Muscle of leg (tissue), 16 donors: ENCODE measurements at places on chromosomes 13 and 19.

GRCh38 chr13:110245416-110245899 lies 61.5 kb downstream of the COL4A1 start:
- peak; percentile 68 for DNase-seq

DNA sequence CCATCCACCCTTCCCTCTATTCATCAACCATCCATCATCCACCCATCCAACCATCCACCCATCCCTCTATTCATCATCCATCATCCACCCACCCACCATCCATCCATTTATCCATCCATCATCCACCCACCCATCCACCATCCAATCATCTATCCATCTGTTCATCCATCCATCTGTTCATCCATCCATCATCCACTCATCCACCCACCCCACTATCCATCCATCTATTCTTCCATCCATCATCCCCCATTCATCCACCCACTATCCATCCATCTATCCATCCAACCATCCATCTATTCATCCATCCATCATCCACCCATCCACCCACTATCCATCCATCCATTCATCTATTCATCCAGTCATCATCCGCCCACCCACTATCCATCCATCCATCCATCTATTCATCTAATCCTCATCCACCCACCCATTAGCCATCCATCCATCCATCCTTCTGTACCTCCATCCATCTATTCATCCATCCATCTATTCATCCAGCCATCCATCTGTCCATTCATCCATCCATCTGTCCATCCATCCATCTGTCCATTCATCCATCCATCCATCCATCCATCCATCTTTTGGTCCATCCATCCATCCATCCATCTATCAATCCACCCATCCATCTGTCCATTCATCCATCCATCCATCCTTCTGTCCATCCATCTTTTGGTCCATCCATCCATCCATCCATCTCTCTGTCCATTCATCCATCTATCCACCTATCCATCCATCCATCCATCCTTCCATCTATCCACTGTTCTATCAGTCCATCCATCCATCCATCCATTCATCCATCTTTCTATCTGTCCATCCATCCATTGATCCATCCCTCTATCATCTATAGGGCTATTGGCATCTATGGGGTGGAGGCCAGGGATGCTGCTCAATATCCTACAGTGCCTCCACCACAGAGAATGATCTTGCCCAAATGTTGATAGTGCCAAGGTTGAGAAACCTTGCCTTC lies 47.5 kb downstream of the CPAMD8 start:
- no peak for DNase-seq

DNA sequence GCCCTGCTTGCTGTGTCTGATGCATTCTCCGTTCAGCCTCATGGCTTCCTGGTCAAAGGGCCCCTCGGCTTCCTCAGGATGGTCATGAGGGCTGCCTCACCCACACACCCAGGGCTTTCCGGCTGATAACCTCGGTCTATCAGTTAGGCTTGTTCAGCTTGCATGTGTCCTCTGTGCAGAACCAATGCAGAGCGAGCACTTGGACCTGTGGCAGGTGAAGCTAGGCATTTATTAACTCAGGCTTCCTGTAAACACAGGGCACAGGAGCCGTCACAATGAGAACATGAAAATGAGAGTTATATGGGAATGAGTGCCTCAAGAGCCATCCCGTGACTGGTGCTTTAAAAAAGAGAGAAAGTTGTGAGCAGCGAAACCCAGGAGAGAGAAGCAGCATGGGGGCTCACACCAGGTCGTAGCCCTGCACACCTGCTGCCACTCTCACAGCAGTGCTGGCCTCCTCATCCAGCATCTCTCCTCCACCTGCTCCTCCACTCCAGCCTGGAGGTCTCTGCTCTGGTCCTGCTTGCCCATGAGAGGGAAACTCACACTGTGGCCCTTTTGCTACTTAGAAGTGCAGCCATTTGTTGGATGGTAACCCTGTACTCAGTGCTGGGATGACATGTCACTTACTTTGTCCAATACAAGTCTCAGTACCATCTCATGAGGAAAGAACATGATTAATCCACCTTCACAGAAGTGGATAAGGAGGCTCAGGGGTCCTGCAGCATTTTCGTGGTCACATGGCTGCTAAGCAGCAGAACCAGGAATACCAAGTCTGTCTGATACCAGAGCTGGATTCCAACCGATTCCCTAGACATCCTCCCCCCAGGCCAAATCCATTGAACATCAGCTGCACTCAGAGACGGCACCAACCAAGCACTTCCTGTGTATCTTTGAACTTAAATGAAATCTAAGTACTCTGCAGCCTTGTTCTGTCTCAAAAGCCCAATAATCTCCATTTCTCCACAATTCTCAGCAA lies 50.5 kb upstream of the IRS2 start:
- no peak for DNase-seq

DNA sequence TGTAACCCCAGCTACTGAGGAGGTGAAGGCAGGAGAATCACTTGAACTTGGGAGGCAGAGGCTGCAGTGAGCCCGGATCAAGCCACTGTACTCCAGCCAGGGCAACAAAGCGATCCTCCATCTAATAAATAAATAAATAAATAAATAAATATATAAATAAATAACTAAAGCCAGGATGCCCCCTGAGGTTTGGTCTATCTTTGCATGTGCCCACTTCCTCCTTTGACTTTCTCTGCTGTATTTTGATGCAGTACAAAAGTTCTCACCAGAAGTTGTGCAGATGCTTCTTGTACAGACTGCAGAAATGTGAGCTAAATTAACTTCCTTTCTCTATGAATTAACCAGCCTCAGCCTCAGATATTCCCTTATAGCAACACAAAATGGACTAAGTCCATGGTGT lies 6.5 kb upstream of the N4BP2L2 start:
- DNase-seq, result no peak

DNA sequence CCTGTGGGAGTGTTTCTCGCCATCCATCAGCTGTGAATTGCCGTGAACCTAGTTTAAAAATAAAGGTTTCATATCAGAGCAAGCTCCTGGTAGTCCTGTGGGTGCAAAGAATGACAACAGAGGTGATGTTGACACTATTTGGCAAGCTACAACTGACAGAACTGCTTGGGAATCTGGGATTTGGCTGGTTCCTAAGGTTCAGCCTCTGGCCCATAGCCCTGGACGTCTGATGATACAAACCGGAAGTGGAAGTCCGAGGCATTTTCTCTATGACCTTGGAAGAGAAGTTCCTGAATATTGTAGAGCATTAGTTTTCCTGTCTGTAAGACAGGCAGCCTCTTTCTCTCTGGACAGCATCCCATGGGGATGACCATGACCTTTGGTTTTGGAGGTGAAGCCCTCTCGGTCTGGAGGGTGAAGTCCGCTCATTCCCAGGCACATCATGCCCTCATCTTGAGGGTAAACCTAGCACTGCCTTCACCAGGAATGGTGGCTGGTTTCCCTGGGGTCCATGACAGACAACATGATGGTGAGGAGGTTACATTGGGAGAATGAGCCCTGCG lies 29.1 kb downstream of the GATAD2A start:
- peak; percentile 67 for DNase-seq

DNA sequence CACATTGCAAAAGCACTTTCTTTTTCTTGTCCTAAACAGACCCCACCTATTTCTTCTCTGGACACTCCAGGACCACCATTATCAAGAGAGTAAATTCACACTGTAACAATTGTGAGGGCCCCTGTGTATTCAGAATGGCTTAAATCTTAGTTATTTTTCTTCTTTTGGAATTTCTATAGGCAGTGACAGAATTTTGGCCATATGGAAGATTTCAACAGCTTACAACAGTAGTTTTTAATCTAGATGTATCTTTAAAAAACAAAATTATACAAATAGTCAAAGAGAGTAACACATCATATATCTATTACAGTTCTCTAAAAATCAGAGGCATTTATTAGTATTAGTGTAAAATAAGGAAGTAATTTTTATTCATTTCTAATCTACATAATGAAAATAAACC lies 482.1 kb downstream of the LIG4 start:
- DNase-seq, result no peak

GRCh38 chr13:84399320-84400085 lies 517.2 kb upstream of the SLITRK1 start:
- DNase-seq, result peak; percentile 16

DNA sequence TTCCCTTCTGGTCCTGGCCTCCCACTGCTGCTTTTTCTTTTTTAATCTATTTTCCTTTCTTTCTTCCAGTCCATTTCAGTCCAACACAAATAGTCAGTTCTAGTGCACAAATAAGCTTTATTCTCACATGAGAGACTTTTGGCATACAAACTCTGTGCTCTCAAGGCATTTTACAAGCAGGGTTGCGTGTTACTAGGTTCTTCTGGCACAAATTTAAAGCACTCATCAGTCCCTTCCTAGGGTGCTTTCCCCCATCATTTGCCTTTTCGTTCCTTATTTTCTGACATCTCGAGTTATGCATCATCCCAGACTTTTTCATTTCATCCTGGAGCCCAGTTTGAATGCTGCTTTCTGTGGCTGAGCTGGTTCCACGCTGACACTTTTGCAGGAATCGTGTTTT lies 29.8 kb upstream of the IL17D start:
- peak; percentile 48 for DNase-seq

DNA sequence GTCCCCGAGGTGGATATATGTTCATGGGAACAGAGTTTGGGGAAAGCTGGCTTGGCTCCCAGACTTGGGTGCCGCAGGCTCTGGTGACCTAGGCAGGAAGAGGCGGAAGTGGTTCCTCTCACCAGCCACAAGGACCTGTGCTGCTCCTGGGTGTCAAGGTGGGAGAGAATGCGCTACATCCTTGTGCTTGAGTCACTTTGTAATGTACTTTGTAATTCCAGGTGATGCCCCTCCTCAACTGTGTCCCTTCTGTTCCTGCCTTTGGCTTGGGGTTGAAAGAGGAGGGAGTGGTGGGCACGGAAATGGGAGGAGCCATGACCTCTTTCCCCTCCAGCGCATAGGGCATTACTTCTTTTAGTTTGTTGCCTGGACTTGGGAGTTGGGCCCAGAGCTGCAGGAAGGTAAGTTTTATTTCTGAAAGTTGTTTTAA lies 10.9 kb downstream of the GARRE1 start:
- no peak for DNase-seq

DNA sequence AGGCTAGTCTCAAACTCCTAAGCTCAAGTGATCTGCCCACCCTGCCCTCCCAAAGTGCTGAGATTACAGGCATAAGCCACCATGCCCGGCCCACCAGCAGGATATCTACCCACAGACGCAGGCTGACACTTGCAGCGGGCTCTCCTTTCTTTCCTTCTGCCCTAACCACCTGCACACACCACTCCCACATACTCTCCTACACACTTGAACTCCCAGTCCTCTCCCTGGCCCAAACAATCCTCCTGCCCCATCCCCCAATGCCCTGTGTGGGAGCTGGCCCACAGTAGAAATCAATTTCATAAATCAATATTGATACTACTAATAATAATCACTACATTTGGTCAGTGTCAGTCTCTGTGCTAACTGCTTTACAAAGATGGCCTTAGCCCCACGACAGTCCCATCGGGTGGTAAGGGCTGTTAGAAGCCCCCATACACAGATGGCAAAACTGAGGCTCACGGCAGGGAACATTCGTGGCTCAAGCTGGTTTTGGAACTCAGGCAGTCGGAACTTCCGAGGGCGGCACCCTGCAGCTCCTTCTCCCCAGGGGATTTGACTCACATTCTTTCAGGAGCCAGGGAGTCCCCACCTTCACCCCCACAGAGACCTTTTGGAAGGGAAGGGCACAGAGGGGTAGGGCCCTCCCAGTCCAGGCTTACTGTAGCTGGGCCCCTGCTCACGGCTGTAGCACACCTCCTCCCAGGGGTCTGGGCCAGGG lies 3.4 kb upstream of the DPF1 start:
- no peak for DNase-seq

DNA sequence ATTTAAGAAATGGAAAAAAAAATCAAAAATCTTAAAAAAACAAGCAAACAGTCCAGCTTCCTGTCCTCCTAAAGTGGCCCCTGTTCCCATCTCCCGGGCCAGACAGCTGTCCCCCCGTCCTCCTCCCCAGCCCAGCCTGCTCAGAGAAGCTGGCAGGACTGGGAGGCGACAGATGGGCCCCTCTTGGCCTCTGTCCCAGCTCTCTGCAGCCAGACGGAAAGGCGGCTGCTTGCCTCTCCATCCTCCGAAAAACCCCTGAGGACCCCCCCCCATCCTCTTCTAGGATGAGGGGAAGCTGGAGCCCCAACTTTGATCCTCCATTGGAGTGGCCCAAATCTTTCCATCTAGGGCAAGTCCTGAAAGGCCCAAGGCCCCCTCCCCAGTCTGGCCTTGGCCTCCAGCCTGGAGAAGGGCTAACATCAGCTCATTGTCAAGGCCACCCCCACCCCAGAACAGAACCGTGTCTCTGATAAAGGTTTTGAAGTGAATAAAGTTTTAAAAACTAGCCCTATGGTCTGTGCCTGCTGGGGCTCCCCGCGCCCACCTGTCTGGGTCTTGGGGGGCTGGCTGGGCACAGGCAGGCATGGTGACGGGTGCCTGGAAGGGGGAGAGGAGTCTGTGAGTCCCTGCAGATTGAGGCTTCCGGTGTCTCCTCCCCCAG lies 3.8 kb downstream of the GADD45GIP1 start:
- DNase-seq, result peak; percentile 91

DNA sequence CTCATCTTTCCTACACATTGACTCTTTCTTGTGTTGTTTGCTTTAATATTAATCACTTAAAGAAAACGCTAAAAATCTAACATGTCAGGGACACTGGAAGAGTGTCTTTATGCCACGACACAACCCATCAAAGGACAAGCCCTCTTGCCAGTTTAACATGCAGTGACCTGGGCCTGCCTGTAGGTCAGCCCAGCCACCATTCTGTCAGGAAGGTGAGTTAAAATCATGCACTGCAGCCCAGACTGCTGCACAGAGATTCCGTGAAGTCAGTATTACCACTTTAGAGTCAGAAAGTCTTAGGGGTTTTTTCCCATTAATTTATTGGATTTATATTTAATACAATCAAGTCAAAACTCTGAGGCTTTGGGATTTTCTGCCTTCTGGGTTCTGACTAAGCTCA lies 58.0 kb downstream of the TNFRSF19 start:
- DNase-seq, result no peak

- peak; percentile 44 for DNase-seq
Observed at GRCh38 chr19:50695251-50696093, 24.1 kb downstream of the SHANK1 start.

- no peak for DNase-seq
Observed at GRCh38 chr13:72180253-72180952, 313.4 kb upstream of the DACH1 start.

- peak; percentile 58 for DNase-seq
Observed at GRCh38 chr13:110341445-110342244, 34.6 kb downstream of the COL4A2 start.
